ENCODE measurements at places on chromosomes 1 and 21.
A peak's percentile ranks its signal among the peaks of the same experiment; 100 is the strongest.

DNA sequence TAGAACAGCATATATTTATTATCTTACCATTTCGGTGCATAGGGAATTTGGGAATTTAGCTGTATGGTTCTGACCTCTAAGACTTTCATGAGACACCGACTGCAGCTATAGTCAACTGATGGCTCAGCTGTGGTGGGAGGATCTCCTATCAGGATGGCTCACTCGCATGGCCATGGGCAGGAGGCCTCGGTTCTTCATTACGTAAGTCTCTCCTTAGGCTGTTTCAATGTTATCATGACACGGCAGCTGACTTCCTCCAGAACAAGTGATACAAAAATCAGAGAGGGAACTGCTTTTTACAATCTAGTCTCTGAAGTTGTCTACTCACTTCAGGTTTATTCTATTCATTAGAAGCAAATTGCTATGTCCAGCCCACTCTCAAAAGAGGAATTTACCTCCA lies 13.3 kb upstream of the CAPN8 start:
- DNase-seq = no peak
- H3K4me1 ChIP-seq = no peaks in the 10 kb centered on the region

- no peak for DNase-seq
- H3K36me3 ChIP-seq = no peaks in the 10 kb centered on the region
- H3K4me1 ChIP-seq = no peaks in the 10 kb centered on the region
- H3K27ac ChIP-seq = no peak overlapping the region
- H3K4me3 ChIP-seq = no peak overlapping the region
- peaks cover 4% of the 10 kb centered on the region for H3K27me3 ChIP-seq
Observed at GRCh38 chr1:59173721-59174120, 123.2 kb upstream of the FGGY start.

GRCh38 chr1:24186993-24187790 lies at the start of gene IFNLR1:
TSS of gene IFNLR1 (minus strand) at chr1:24187289. CDS start at chr1:24187248, 41 bp downstream.
- peak within 1 kb of the TSS; percentile 49 for H3K27ac ChIP-seq
- peaks cover 17% of the 10 kb centered on the region for H3K27me3 ChIP-seq
- peaks cover 47% of the 10 kb centered on the region for H3K4me1 ChIP-seq
- H3K36me3 ChIP-seq = peaks cover 3% of the 10 kb centered on the region
- peak within 1 kb of the TSS; percentile 78 for H3K4me3 ChIP-seq

DNA sequence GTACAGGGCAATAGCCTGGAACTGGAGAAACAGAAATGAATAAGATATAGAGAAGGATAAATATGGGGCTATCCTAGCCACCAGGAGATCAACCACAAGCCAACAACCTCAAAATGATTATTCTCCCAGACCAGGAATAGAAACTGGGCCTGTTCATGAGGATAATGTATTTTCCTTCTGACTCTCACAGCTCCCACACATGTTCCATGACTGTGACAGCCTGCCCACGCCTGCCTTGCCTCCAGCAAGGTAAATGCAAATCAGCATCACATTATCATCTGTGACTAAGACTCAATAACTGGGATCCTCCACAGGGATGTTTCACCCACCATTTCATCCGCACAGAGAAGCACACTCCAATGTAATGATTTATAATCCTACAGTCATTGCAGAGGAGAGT lies 3.3 kb downstream of the ENSA start:
- H3K27me3 ChIP-seq = no peaks in the 10 kb centered on the region
- H3K27ac ChIP-seq = peak overlapping the region; percentile 33
- H3K4me3 ChIP-seq = no peak overlapping the region

GRCh38 chr21:28227881-28228635 lies 764.6 kb downstream of the LTN1 start:
- no peak overlapping the region for H3K27ac ChIP-seq
- no peak overlapping the region for H3K4me3 ChIP-seq
- no peaks in the 10 kb centered on the region for H3K36me3 ChIP-seq

- no peak for DNase-seq
- no peak overlapping the region for H3K27ac ChIP-seq
- H3K36me3 ChIP-seq = no peaks in the 10 kb centered on the region
- H3K27me3 ChIP-seq = no peaks in the 10 kb centered on the region
Observed at GRCh38 chr1:246121533-246121932, 385.5 kb downstream of the SMYD3 start.

GRCh38 chr1:206729507-206729906 lies 41.1 kb upstream of the IL19 start:
- no peaks in the 10 kb centered on the region for H3K27me3 ChIP-seq
- no peak overlapping the region for H3K4me3 ChIP-seq
- H3K36me3 ChIP-seq = peaks cover 31% of the 10 kb centered on the region
- peaks cover 27% of the 10 kb centered on the region for H3K4me1 ChIP-seq
- H3K27ac ChIP-seq = no peak overlapping the region

- no peaks in the 10 kb centered on the region for H3K36me3 ChIP-seq
- H3K27me3 ChIP-seq = no peaks in the 10 kb centered on the region
- H3K4me1 ChIP-seq = peaks cover 2% of the 10 kb centered on the region
- no peak overlapping the region for H3K27ac ChIP-seq
- no peak for DNase-seq
- no peak overlapping the region for H3K4me3 ChIP-seq
Observed at GRCh38 chr1:202588503-202589189, 121.6 kb downstream of the SYT2 start.

DNA sequence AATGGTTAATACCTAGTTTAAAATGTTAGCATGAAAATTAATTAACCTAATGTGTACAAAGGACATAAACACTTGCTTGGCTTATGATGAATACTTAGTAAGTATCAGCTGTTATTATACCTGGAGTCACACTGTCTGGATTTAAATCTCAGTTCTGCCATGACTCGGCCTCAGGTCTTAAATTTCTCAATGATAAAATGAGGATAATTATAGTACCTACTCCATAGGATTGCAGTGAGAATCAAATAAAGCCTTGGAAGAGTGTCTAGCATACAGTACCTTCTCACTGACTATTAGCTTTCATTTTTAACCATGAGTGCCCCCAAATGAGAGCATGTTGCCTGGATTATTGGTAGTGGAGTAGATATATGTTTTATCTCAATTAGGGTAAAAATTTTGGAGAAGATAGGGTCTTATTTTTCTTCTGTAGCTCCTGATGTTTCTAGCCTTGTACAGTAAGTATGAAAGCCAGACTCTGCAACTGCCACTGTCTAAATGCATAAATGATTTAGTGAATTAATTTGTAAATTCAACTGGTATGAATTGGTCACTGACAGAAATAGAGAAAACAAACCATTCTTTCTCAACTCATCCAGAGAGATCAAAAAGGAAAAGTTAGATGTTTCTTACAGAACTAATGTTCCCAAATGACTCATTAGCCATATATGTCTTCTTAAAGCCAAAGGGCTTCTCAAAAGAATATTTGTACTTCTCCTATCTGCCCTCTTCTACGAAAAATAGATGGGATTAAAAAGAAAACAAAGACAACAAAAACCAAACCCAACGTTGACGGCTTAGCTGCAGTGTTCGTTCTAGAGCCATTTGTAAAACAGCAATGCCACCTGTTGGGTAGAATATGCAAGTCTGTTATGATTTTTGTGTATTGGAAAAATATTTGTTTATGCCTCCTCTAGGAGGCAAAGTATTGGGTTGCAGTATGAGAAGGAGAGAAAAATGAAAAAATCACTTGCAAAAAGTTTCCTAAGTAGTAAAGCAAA lies 53.8 kb upstream of the MROH9 start:
- DNase-seq = no peak
- no peak overlapping the region for H3K27ac ChIP-seq
- no peaks in the 10 kb centered on the region for H3K27me3 ChIP-seq
- H3K4me1 ChIP-seq = no peaks in the 10 kb centered on the region
- no peak overlapping the region for H3K4me3 ChIP-seq

- peaks cover 38% of the 10 kb centered on the region for H3K27me3 ChIP-seq
- H3K4me1 ChIP-seq = no peaks in the 10 kb centered on the region
Observed at GRCh38 chr1:234139966-234140365, 233.3 kb upstream of the COA6 start.

DNA sequence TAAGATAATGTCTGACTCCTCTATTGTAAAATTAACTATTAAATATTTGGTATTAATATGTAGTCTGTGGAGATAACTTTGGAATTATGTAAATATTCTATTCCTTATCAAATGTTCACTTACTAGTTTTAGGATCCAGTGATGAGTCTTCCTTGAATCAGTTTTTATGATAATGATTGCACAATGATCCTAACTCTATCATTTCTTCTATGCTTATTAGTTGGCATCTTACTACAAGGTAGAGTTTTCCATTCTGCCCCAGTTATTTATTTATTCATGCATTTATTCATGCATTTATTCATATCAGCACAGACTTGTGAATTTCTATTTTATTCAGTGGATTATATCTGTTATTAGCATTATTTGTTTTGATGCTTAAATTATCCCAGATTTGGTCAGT lies 7.4 kb upstream of the MGST3 start:
- H3K4me1 ChIP-seq = no peaks in the 10 kb centered on the region
- peaks cover 22% of the 10 kb centered on the region for H3K27me3 ChIP-seq
- no peak overlapping the region for H3K27ac ChIP-seq
- H3K36me3 ChIP-seq = no peaks in the 10 kb centered on the region
- no peak overlapping the region for H3K4me3 ChIP-seq
- no peak for DNase-seq

DNA sequence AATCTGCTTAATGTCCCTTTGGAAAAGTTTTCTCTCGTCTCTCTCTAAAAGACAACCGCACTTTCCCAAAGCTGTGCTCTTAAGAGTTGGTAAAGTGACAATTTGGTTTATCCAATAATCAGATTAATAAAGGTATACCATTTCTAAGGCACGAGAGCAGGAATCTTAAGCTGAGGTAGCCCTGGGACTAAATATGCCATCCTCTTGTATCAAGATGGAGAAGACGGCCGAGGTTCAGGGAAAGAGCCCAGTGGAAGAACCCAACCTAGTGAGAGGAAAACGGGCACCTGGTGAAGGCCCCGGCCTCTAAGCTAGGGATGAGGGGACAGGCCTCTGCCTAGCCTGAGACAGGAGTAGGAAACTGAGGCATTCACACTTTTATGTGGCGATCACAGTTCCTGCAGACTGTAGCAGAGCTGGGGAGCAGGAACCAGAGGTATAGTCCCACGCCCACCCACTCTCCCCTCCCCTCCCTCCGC lies 334 bp upstream of the SARS1 start:
- H3K4me3 ChIP-seq = peak overlapping the region; percentile 99
- peaks cover 21% of the 10 kb centered on the region for H3K27me3 ChIP-seq
- peak overlapping the region; percentile 95 for H3K27ac ChIP-seq
- peaks cover 36% of the 10 kb centered on the region for H3K4me1 ChIP-seq
- H3K36me3 ChIP-seq = peaks cover 32% of the 10 kb centered on the region

- no peak for DNase-seq
- H3K36me3 ChIP-seq = peaks cover 39% of the 10 kb centered on the region
- peaks cover 11% of the 10 kb centered on the region for H3K4me1 ChIP-seq
- no peak overlapping the region for H3K27ac ChIP-seq
Observed at GRCh38 chr1:85264150-85264549, 4.7 kb upstream of the C1orf52 start.

DNA sequence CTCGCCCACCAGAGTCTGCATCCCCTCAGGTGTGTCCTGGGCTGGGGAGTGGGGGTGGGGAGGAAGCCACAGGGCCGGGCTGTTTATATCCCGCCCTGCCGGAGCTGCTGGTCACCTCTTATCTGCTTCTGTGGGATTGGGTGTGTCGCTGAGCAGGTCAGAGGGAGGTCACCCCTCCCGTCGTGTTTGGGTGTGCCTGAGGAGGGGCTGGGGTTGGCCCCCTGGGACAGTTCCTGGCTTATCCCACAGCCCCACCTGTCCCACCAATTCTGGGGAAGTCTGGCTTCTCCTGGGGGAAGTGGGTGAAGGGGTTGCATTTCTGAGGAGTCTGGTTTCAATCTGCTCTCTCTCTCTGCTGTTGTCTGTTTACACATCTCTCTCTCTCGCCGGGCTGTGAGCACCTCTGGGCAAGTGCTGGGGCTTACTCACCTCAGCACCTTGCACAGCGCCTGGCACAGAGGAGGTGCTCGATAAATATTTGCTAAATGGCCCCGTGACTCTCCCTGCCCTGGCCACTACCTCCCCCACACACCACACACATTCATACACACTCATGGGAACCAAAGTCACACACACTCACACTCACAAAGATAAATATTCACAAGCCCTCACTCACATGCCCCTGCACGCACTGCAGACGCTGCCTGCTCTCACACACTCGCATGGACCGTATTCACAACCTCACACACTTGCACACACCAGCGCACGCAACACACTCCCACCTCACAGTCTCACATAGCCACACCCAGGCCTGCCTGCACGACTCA lies 8.3 kb downstream of the ELF3 start:
- H3K4me3 ChIP-seq = no peak overlapping the region
- no peaks in the 10 kb centered on the region for H3K36me3 ChIP-seq
- DNase-seq = no peak
- H3K27me3 ChIP-seq = peaks cover 20% of the 10 kb centered on the region
- no peak overlapping the region for H3K27ac ChIP-seq

GRCh38 chr21:23921670-23922418 lies 1685.4 kb downstream of the MRPL39 start:
- DNase-seq = no peak
- H3K27me3 ChIP-seq = peaks cover 5% of the 10 kb centered on the region
- H3K4me3 ChIP-seq = no peak overlapping the region
- H3K4me1 ChIP-seq = peaks cover 21% of the 10 kb centered on the region
- H3K27ac ChIP-seq = no peak overlapping the region

DNA sequence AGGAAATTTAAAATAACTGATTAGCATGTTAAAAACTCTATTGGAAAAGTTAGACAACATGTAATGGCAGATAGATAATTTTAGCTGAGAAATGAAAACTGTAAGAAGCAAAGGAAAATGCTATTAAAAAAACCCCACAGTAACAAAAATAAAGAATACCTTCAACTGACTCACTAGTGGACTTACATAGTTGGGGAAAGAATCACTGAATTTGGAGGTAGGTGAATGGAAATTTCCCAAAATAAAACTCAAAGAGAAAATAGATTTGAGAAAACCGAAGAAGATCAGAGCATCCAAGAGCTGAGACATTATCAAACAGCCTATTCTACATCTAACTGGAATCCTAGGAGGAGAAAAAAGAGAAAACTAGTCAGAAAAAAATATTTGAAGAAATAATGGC lies 34.7 kb downstream of the PDE4B start:
- no peaks in the 10 kb centered on the region for H3K27me3 ChIP-seq
- H3K4me1 ChIP-seq = peaks cover 2% of the 10 kb centered on the region
- H3K4me3 ChIP-seq = no peak overlapping the region

GRCh38 chr1:111789142-111789541 lies 33.4 kb downstream of the DDX20 start:
- no peak overlapping the region for H3K27ac ChIP-seq
- H3K27me3 ChIP-seq = peaks cover 30% of the 10 kb centered on the region
- no peak overlapping the region for H3K4me3 ChIP-seq
- no peaks in the 10 kb centered on the region for H3K4me1 ChIP-seq

GRCh38 chr21:38631206-38631605 lies 132.9 kb upstream of the ERG start:
- no peaks in the 10 kb centered on the region for H3K4me1 ChIP-seq
- no peak overlapping the region for H3K27ac ChIP-seq
- H3K36me3 ChIP-seq = no peaks in the 10 kb centered on the region
- DNase-seq = no peak
